ENCODE measurements at places on chromosomes 1 and 21. TPM values are rescaled to one million over a fixed set of nuclear protein-coding genes. Genes with fewer than 3 reads are reported as not detected.

ACKR1 gene
- not detected for total RNA-seq

PGLYRP4 gene
- total RNA-seq, result not detected

FAM177B gene
- total RNA-seq, result not detected

RSPO1 gene
- total RNA-seq, result 0.10 TPM
